ENCODE measurements at places on chromosomes 12 and 14.

GRCh38 chr12:79375050-79375449, 315.7 kb downstream of the PAWR start:
- DNase-seq = no peak

DNA sequence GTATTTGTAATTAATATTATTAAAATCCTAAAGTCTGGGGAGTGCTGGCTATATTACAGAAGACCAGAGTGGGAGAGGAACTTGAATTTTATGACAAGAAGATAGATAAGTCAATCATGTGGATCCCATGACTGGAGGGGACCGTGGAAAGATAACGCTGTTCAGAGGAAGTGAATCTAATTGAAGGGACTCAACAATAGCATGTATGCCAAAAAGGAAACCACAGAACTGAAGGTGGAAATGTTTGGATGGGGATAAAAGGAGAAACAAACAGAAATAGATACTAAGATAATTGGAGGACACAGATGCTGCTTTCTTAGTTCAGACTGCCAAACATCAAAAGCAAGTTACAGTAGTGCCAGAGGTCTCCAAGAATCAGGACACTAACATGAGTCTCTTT, 21.1 kb downstream of the OR6J1 start:
- DNase-seq = no peak

DNA sequence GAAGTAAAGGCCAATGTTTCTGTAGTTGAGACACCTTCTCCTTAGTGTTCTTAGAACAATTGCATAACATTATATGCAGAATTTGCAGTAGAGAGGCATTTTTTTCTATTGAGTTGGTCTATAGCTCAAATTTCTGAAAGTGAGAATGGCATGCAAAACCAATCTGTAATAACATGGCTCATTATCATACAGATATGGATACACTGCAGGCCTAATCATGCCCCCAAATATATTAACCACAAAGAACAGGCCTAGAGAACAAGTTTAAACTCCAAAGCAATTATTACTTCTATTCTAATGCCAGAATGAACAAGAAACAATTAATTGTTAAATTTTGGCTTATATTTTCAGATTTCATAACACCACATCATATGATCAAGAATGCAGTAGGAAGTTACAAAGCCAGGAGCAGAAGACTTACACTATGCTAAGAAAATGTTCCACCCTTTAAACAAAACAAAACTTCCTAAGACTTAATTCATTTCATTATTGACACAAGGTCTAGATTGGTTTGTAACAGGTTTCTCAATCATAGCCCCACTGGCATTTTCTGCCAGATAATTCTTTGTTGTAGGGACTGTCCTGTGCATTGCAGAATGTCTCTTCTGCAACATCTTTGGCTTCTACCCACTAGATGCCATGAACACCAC, 26.9 kb downstream of the TMTC1 start:
- DNase-seq = peak; percentile 38

DNA sequence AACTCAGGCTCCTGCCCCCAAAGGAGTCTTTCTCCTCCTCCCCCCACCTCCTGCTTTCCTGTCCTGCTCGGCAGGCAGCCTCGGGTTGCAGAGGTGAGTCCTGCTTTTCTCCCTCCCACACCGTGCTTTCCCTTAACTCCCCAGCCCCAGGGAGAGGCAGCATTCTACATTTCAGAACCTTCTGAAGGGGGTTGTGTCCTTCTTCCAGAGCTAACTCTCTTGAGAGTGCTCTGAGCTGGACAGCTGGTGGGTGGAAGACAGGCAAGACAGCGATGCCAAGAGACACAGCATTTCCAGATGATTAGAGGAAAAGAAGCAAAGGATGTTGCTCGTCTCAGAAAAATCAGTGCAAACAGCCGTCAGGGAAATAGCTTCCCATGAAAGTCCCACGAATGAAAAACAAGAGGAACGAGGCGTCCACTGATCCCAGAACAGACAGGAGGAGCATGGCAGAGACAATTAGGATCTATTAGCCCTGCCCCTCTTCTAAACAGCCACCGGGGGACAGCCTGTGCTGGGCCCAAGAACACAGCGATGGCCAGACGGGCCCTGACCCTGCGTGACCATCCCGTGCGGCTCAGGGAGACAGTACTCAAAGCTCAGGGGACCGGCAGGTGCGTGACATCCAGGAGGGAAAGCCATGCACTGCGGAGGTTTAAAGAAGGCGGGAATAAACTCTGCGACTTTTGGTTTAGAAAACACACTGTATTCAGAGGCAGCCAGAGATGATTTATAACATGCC, 216.5 kb upstream of the RTL1 start:
- DNase-seq = no peak

DNA sequence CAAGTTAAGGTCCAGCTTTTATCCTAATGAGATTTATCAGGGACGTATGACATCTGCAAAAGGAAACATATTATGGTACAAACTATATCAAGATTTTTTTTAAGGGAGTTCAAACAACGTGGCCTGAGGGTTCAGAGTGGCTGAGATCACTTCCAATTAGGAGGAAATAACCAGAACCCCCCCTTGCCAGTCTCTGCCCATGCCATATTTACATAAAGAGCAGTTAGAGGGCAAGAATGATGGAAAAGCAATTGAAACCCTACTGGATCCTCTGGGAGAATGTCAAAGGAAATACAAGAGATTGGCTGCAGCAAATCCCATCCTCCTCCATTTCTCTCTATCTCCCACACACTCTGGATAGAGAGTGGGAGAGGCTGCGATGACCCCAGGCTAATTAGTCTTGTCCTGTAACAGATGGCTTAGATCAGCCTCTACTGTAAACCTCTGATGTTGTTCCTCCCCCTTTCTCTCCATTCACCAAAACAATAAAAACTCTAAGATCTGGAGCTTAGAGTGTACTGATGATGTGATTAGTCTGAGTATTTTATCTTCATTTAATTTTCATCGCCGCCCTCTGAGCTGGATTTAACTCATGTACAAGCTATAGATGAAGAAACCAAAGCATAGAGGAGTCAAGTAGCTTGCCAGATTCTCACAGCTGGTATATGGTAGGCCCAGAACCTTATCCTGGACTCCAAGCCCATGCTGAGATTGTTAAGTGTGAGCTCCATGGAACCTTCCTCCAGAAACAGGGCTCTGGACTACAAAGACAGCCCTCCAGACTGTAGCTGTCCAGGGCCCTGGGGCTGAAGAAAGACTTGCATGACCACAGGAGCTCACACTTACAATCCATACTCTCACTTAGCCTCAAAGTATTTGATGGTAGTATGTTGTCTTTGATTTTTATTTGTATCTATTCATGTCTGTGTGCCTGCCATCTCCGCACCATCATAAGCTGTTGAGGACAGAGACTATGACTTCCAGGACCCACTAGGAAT, 54.1 kb upstream of the GNG2 start:
- DNase-seq = no peak

DNA sequence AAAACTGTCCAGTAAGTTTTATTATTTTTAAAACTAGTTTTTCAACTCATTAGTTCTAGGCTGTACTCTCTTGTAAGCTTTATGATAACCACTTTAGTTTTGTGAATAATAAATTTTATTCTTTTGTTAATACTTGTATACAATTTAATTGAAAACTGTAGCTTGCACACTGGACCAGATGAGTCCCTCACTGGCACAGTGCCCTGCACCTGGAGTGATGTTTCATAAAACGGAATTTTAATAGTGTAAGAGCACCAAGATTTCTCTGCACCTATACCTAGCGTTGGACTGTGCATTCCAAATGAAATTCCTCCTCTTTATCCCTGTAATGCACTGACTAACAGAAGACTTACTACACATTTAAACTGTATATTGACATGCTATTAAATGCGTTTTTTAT, 80.8 kb downstream of the PRIMA1 start:
- DNase-seq = no peak

DNA sequence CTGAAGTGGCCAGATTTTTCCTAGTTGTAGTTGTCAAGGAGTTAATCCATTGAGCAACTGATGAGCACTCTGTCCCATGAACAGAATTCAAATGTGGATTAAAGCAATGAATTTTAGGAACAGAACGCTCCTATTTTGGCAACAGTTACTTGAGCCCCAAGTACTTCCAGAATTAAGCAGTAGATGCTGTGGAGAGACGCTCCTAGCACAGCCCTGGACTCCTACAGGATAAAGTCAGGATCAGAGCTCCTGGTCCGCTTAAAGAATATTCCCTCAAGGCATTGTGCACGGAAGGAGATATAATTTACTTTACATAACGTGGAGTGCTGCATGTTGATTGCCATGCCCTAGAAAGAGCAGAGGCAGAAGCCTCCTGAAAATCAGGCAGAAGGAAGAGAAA, 53.4 kb downstream of the FLRT2 start:
- DNase-seq = no peak

GRCh38 chr14:50064993-50065392, 51.4 kb downstream of the VCPKMT start:
- DNase-seq = no peak

GRCh38 chr12:53073881-53074280, 5.3 kb downstream of the SPRYD3 start:
- DNase-seq = no peak

- DNase-seq = no peak
These were observed 28.1 kb downstream of the GIT2 start for GRCh38 chr12:109968032-109968420.

DNA sequence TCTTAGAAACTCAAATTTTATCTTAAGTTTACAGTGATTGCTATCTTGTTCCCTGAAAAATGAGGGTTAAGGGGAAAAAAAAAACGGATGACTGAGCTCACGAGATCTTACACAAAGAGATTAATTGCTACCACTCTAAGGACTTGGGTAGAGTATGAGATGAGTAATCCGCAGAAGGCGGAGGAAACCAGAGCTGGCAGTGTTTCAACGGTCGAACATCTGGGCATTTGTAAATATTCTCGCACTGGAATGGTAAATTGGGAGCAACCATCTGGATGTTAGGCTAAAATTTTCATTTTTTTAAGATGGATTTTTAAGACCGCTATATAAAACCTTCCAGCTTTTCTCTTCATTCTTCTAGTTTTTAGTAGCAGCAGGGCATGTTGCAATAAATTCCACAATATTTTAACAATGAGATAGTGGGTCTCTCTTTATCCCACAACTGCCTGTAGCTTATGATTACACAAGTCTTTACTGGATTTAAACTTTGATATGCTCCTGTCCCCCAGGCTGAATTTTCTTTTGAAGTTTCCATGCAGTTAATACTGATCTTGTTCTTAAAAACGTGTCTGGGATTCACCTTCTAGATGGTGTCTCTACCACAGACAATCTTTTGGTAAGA, 1324.1 kb downstream of the AACS start:
- DNase-seq = peak; percentile 85

Data from fibroblast of pulmonary artery (primary cell).